Stimulated activated CD4-positive, alpha-beta T cell treated with anti-CD3 and anti-CD28 coated beads, Interleukin-4, amount 100 ng/mL, for 24 hours (primary cell): ENCODE measurements at places on chromosomes 5 and 9.

DNA sequence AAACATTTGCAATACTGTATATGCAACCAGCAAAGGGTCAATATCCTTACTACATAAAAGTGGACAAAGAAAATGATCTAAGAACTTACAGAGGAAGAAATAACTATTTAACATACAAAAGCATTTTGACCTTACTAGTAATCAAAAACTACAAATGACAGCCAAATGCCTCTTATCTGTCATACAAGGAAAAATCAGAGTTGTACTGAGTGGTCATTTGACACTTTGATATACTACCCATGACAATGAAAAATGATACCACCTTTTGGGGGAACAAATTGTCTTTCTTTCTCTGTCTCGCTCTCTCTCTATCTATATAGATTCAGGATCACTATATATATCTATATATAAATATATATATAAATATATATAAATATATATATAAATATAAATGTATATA is 50.4 kb upstream of the ZSWIM6 start:
- no peak for DNase-seq

DNA sequence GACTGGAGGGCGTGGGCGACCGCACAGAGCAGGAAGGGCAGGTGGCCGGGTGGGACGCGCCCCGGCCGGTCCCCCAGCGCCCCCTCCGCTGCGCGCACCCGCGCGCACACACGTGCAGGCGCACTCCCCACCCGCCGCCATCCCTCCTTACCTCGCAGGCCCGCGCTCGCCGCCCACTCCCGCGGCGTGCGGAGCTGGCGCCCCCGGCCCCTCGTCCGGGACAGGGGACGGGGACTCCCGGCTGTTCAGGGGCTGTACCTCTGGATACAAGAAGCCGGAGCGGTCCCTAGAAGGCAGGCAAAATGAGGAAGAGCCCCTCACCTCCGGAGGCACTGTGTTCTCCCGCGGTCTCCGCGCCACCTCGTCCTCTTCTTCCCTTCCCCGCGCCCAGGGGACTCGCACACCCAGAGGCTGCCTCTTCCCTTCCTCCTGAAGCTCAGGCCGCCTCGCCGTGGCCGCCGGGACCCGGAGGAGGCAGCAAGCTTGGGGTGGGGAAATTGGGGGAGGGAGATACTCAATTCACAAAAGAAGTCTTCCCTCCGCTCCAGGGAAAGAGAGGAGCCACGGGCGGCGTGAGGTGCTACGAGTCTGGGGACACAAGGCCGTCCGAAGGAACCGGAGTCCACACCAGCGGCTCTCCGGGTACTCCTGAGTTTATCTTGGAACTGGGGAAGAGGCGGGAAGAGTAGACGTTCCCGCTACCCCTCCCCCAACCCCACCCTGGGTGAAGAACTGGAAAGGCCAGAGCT is 1.4 kb upstream of the GABRB2 start:
- no peak for DNase-seq

DNA sequence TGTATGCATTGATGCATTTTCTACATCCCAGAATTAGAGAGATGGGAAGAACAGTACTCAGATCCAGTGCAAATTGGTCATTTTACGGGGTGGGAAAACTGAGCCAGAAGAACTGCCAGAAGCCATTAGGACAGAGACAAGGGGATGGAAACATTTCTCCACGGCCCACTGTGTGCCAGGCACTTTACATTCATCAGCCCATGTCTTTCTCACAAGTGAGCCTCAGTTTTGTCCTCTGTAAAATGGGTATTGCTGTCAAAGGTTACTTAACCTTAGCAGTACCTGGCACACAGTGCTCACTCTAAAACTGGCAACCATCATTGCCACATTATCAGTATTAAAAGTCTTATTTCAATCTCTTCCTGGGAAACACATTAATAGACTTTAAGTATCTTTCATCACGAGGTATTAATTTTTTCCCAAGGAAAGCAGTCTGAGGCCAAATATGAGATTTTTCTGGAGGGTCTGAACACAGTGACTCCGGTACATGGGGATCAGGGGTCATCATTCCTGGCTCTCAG is 5.2 kb downstream of the DUSP1 start:
- no peak for DNase-seq

- DNase-seq = no peak
Observed at GRCh38 chr5:42963412-42963811, 76.7 kb downstream of the ANXA2R start.
